ENCODE measurements at places on chromosomes 2 and 18.
A peak's percentile ranks its signal among the peaks of the same experiment; 100 is the strongest.

DNA sequence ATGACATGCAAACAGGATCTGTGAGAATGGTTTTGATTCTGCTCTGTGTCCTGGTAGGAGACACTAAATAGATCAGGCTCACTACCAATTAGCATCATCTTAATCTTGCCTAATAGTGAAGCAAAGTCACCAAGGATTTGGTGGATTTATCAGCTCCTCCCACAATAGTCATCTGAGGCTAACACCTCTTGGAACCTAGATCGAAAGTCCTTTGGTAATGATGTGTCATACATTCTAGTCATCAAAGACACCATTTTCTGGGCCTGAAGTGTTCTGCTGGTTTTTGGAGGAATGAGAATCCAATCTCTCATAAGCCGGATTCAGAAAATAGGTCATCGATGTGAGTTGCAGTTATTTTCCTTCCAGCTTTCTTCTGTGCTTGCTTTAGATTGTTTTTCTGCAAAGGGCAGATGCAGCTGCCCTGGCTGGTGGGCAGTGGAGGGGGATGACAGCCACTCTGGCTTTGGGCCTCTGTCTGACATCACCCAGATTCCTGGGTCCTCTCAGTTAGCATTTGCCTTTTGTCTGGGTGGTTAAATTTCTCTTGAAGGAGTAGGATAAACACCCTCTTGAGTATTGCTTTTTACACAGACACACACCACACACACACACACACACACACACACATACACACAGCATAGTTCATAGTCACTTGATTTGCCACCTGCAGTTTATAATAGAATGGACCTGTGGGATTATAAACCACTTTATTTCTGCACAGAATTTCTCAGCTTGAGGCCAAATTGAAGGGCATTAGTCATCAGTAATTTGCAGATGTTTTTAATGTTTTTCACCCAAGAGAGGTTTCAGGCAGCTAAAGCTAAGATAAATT lies at the start of gene MYO3B:
MYO3B (plus strand) TSS at position 198 of the 832 bp plus-strand sequence; CDS start at position 339, 141 bp downstream.
- DNase-seq = peak; percentile 69

DNA sequence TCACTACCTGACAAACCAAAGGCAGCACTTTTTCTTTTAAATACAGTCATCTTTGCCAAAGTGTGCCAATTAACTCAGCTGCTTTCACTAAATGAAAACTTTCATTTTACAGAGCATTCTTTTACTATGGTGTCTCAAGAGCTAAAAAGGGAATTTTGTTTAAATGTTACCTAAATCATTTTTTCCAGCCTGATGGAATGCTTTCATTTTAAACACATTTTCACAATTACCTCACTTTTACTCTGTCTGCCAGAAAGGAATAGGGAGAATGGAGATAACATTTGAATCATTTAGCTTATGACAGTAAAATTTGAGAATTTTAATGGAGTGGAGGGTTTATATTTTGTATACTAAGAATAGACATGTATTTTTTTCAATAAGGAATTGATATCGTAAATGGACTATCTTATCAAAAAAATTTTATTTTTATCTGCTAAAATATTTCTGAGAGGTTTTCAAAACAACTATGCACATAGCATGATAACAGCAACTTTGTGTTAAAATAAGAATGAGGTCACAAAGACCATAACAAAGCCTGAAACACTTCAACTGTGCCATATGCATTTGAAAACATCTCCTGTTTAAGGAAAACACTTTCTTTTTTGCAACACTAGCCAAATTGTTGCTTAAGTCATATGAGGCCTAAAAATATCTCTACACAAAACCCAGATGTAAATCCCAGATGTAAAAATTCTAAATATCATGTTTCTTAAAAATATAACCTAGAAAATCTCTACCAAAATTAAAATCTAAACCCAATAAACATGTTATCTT lies 769.9 kb upstream of the FSHR start:
- DNase-seq = no peak

- DNase-seq = no peak
These were observed 65.2 kb downstream of the RBMS1 start for GRCh38 chr2:160428405-160428763.

GRCh38 chr2:46273919-46274318 lies 23.3 kb upstream of the EPAS1 start:
- no peak for DNase-seq

DNA sequence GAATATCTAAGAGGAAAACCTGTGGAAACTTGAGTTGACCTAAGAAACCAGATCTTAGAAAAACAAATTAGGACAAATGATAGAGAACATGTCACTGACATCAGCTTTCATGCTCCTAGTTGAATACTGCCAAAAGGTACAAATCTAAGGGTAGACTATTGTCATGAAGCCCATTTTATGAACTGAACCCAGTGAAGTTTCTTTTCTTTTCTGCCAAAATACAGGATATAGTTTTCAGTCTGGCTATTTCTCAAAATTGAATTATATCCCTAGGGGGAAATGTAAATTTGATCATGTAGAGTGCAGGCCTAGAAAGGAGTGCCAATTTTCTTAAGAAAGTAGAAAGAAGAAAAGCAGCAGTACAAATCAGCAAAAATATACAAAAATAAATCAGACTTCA lies 46.6 kb downstream of the FSIP2 start:
- no peak for DNase-seq

- no peak for DNase-seq
These were observed 65.5 kb downstream of the SOWAHC start for GRCh38 chr2:109679626-109680025.

Data from fibroblast of gingiva (primary cell).